Cardiac muscle cell (in vitro differentiated cells and primary cell): ENCODE measurements at places on chromosomes 13 and 19.

DNA sequence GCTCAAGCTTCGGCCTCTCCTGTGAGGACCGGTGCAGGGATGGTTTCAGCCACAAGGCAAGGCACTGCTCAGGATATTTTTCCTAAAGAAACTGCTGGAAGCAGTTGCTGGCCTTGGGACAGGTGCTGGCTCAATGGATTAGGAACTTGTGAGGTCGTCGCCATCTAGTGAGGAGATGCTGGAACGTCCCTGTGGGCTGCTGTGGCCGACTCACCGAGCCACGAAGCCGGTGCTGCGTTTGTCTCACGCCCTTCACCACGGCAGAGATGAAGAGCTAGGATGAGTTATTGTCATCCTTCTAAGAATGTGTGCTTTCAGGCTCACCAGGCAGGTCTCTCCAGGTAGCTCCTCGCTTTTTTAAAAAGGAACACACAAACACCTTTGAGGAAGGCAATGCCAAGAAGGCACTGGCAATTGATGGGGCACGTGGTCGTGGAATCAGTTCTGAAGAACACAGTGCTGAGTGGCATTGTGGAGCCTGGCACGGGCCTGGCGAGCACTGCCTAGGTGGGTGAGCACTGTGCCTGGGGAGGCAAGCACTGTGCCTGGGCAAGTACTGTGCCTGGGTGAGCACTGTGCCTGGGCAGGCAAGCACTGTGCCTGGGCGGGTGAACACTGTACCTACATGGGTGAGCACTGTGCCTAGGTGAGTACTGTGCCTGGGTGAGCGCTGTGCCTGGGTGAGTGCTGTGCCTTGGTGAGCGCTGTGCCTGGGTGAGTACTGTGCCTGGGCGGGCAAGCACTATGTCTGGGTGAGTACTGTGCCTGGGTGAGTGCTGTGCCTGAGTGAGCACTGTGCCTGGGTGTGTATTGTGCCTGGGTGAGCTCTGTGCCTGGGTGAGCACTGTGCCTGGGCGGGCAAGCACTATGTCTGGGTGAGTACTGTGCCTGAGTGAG, 140.4 kb downstream of the TEX29 start:
- DNase-seq, result peak; percentile 41

DNA sequence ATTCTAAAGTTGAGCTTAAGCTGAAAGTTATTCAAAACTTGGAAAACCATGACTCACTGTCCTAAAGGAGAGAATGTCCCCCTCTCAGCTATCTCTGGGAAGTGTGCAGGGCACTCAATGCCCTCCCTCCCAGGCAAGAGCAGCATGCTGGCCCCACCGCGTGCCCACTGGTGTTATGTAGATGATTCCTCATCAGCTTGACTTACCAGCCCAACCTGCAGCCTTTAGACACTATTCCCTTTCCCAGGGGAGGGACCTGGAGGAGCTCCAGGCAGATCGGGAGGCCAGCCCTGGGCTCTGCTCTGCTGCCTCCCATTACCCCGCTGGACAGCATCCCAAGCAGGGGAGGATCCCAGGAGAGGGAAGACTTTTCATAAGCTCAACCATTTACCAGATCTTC, 124.6 kb downstream of the FGF14 start:
- DNase-seq, result peak; percentile 9

GRCh38 chr13:102972191-102972590, 94.0 kb downstream of the SLC10A2 start:
- DNase-seq, result no peak

- peak; percentile 97 for DNase-seq
Observed at GRCh38 chr19:58182989-58183816, at the start of gene ZNF274. Gene ZNF274, plus strand, starts transcription at chr19:58183061. Its CDS starts 905 bp downstream, at chr19:58183966.

- no peak for DNase-seq
Observed at GRCh38 chr19:5993201-5993600, 15.3 kb upstream of the RANBP3 start.

GRCh38 chr13:52830946-52831345, 17.5 kb downstream of the PCDH8 start:
- no peak for DNase-seq

- peak; percentile 18 for DNase-seq
Observed at GRCh38 chr19:16671652-16672274, 10.8 kb downstream of the TMEM38A start.

GRCh38 chr13:37129866-37130265, 24.4 kb upstream of the CSNK1A1L start:
- no peak for DNase-seq

DNA sequence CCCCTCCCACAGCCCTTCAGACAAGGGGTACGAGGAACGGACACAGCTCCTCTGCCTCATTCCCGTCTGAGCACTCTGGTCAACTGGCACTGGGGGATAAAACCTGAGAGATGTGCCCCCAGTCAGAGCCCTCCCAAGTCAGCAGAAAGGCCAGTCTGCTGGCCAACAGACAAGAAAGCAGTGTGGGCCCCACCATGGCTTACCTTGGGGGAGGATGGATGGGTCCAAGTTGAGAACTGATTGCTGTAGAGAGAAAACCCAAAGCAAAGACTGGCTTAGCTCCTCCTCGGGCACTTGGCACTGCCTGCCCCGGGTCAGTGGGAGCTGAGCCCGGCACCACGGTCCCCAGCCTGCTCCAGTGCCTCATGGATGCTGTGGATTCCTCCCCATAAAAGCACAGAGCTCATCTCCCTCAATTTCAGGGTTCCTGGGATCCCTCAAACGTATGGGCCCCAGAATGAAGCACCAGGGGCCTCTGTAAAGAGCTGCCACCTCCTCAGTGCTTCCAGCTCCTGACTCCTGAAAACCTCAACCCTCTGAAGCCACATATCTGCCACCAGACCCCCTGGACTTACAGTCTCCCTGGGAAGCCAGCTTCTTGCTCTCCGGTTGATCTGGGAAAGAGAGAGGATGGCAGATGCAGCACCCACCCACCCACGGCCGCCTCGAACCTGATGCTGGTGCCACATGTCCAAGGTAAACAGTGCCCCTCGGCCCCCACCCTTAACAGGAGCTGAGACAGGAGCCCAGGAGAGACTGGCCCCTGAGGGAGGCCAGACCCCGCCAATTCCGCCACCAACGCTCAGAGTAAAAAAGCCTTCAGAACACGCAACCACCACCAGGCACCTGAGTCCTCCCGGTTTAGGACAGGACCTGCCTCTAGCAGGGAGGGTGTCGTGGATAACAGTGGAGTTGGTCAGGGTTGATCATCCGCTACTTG, 3.3 kb downstream of the KHSRP start:
- no peak for DNase-seq

GRCh38 chr19:16134510-16134909, 9.0 kb upstream of the HSH2D start:
- DNase-seq, result no peak

DNA sequence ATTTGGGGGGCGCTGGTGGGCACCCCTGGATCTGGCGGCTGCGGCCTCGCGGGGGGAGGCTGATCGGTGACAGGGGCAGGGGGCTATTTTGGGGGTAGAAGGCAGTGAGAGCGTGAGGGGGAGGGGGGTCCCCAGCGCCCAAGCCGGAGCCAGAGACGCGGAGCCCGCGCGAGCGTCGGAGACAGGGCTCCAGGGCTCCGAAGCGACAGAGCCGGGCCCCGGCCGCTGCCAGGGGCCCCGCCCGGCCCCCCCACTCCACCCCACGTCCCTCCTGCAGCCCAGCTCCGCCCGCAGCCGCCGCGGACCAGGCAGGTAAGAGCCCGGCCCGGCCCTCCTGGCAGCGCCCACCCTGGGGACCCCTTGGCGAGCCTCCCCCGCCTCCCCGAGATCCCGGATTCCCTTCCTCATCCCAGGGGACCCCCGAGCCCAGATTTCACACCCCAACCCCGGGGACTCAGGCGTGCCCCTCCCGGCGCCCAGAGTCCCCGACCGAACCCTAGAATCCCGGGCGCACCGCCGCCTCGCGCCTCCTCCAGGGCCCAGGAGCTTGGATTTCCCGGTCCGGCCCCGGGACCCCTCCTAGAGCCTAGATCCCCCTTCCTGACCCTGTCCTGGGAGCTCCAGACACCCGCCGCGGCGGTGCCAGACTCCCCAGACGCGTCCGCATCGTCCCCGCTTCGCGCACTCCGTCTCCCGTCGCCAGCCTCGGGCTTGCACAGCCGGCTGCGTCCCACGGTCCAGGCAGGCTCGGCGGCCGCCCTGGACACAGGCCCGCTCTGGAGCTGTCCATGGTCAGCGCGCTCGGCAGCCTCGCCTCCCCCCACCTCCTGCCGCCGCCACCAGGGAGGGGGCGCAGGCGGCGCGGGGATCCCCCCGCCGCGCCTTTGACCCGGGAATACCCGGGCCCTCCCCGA, at the start of gene PPFIA3:
PPFIA3 (plus strand) TSS at position 134 of the 914 bp plus-strand sequence. CDS start 8,330 bp downstream, outside the sequence.
- peak; percentile 91 for DNase-seq

GRCh38 chr13:104270731-104271130, 1204.5 kb upstream of the SLC10A2 start:
- peak; percentile 13 for DNase-seq

- DNase-seq, result no peak
Observed at GRCh38 chr19:35164418-35164817, 9.9 kb downstream of the FXYD5 start.

GRCh38 chr13:97976610-97977521, 23.4 kb downstream of the IPO5 start:
- DNase-seq, result peak; percentile 11

DNA sequence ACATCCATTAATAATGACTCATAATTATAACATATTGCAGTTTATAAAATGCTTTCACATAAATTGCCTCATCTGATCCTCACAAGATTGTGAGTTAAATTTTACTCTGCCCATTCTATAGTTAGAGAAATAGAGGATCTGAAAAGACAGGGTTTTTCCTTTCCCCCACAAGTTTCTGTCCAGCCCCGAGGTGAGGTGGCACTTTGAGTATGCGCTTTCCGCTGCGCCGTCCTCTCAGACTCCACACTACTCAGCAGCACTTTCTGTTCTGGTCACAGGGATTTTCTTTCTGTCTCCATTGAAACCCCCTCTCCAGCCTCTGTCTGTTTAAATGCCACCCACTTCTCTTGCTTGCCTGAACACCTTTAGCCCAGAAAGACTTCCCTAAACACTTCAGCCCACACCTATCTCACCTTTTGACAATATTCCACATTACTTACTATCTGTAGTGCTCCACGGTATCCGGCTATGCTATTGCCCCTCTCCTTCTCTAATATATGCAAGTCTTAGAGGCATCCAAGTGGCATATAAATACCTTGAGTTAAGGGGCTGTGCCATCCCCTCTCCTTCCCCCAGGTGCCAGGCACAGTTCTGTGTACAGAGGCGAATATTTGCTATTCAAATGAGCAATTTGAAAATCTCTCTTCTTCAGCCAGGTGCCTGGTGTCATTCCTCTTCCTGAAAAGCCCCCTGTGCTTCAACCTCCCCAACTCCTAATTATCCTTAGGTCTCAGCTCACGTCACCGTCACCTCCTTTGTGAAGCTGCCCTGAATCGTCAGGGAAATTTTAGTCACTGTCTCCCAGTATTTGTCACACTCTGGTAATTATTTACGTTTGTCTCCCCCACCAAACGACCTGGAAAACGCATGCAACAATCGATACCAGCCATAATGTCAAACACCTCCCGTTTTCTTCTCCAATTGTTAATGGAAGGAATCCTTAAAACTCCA, 268.7 kb downstream of the NHLRC3 start:
- DNase-seq, result no peak

DNA sequence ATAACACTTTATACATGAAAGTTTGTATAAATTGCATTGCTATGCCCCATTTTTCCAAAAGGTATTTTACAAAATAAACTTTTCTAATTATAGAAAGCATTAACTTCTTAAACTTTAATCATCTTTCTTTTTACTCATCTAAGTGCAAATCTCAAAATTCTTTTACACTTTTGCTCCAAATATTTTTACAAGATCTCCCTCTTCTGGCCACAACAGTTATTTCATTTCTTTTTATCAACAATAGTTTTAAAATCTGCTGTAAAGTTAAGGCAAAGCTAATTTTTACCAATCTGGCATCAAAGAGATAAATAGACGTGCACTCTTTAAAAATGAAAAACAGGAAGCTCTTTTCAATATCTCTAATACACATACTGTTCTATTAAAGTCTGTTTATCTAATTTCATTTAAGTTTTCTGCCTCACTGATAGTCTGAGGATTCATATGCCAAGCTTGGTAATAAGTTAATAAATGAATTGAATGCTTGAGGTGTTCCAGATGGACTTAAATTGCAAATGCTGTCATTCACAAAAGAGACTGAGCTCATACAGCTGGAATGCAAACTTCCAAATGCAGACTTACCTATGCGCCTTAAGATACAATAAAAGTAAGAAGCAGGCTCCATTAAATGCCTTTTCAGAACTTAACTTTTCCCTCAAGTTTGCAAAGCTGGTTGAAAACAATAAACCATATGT, 583.0 kb upstream of the ATXN8OS start:
- DNase-seq, result no peak
